Stimulated activated CD8-positive, alpha-beta memory T cell treated with anti-CD3 and anti-CD28 coated beads, Interleukin-15, amount 100 ng/mL, for 4 hours (primary cell): ENCODE measurements at places on chromosomes 11 and 22.

- DNase-seq: no peak
Measured at GRCh38 chr11:43922744-43923405, 19.6 kb upstream of the C11orf96 start.

- DNase-seq: no peak
Measured at GRCh38 chr11:34331329-34331728, 26.5 kb downstream of the ABTB2 start.

GRCh38 chr22:42780070-42780540 lies 59.4 kb upstream of the A4GALT start:
- peak; percentile 12 for DNase-seq

DNA sequence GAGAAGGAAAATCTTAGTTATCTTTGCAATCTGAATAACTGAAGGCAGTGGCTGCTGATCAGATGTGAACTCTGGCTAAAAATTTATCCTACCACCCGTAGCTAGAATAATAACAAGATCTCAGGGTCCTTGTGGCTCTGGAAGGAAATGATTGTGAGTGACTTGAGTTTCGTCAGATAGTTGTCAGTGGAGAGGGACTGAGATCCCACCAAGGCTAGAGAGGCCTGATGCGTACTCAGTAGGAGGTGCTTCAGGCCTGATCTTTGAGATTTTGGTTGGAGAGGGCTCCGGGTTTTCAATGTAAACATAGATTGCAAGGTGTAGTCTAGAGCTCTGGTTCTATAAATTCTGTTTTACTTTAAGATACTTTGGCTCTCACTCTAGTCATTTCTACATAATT lies 1.4 kb downstream of the MADD start:
- no peak for DNase-seq

DNA sequence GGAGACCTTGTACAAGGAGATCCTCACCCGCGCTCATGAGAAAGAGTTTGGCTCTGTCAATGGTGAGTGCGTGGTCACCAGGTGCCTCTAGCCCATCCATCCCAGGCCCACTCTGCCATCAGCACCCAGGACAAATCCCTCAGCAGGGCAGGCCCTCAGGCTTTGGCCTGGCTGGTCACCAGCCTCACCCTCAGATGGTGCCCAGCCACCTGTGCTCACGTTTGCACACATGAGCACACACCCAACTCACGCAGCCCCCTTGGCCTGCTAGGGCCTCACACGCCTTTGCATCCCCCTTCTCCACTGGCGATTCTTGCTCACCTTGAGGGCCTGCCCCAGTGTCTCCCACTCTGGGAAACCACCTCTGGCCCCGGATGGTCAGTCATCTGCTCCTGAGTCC lies 4.1 kb upstream of the RAB1B start:
- DNase-seq: no peak

DNA sequence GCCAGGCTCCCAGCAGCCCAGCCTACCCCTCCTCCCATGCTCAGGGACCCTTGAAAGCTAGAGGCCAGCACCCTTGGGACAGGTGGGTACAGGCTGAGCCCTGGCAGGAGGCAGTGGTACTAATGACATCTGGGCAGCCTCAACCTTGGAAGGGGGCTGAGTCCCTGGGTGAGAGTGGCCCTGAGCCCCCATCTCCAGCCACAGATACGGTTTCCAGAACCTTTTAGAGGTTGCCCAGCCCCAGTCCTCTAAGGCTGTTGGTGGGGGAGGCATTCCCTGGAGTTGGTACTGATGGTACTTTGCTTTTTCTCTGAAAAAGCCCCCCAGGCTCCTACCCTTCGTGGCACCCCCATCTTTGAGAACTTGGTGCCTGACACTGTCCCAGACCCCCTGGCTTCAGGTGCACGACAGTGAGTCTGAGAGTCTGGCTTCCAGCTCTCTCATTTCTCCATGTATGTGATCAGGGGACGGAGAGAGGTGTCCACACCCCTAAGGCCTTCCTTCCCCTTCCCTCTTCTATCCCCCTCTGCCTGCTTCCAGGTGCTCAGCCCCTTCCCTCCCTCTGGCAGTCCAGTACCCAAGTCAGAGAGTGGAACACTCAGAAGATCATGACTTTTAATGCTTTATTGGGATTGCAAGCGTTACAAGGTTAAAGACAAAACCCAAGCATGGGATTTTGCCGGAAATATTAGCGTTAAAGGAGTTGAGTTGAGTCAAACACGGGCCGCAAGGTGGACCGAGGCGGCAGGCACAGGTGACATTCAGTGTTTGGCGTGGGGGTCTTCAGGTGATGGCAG lies 10.5 kb downstream of the IGF2 start:
- no peak for DNase-seq

DNA sequence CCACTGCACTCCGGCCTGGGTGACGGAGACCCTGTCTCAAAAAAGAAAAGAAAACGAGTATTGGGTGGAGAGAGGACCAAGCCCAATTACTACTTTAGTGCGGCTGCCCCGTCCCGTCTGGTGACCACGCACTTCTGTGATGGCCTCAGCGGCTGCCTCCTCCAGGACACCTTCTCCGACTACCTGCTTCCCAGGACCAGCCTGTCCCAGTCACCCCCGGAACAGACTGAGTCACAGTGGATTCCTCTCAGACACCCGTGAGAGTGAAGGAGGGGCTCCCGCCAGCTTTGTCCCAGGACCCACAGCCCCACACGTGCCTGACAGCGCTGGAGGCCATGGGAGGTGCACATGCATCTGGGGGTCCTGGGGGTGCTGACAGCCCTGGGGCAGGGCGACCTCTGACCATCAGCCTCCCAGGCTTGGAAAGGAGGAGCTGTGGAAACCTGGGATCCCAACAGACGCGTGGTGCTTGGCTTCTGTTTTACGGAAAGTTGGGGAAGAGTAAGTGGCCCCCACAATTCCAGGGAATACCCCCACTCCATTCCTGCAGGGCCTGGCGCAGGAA lies 4.8 kb downstream of the DRD4 start:
- DNase-seq: no peak

- no peak for DNase-seq
Measured at GRCh38 chr11:14980854-14981253, 8.7 kb upstream of the CALCA start.

- no peak for DNase-seq
Measured at GRCh38 chr11:99371257-99371656, 350.5 kb downstream of the CNTN5 start.

DNA sequence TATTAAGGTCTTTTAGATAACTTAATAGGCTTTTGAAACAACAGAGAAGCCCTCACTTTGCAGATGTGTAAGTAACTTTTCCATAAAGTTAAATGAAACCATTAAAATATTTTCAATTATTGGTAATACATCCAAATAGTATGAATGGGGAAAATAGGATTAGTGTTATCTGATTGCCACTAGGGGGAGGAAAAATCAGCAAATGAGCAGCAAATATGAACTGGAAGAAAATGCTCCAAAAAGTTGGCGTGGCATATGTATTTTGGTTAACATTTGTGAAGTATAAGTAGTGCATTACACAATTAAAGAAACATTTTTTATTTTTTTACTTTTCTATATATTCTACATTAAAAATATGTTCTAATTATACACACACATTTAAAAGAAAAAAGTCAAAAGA lies 259.8 kb upstream of the ANO5 start:
- no peak for DNase-seq

DNA sequence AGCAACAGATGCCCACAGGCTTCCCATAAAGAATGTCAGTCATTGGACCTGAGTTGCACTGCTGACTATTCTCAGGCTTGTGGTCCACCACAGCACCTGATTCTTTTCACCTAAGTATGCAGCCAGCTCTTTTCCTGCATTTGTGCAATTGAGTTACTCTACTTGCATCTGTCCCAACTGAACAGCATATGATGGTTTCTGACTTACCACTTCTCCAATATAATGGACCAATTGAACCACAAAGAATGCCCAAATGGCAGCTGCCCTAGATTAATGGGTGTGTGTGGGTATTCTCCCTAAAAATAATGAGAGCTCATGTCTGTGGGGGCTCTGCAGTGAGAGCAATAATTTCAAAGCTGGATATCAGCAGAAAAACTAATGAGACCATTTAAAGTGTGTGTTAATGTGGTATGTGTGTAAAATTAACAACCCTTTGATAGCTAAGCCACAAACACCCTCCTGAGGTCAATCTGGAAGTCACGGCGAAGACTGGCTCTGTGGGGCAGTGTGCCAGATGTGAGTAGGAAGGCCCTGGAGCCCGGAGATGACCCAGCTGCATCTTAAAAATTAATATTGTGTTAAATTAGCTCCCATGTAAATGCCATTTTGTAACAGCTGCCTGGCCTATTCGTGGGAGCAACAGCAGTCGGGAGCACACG lies 43.8 kb downstream of the SC5D start:
- DNase-seq: no peak

DNA sequence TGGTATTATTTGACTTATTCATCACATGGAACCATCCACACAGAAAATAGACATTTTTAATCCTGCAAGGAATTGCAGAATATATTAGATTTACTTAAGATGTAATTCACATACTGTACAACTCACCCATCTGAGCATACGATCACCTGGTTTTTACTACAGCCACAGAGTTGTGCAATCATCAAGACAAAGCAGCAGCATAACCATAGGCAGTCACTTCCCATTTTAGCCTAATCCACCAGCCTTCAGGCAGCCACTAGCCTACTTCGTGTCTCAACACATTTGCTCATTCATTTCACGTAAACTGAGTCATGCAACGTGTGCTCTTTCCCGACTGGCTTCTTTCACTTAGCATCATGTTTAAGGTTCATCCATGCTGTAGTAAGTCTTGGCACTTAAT lies 23.0 kb downstream of the PIWIL3 start:
- DNase-seq: no peak

DNA sequence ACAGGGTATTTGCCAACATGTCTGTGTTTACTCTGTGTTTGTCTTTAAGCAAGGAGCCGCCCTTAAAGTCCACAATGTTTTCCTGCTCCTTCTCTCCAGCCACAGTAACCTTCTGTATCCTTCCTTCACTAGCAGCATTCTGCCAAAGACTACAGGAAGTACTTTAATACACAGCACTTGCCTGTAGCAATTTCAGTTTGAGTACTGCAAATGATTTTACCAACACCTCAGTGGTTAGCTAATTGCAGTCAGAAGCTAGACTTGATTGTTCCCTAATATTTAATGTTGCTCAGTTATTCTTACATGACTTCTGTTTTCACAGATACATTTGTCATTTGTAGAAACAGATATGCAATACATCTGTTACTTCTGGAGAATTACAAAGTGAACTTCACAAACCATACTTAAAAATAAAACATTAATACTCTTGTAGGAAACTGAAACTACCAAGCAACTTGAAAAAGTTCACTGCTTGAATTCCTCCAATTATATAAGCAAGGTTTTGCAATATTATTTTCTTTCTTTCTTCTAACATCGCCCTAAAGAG lies 69.1 kb downstream of the FCHSD2 start:
- DNase-seq: no peak

GRCh38 chr22:32567544-32567943 lies 92.9 kb downstream of the FBXO7 start:
- DNase-seq: no peak
